Effector memory CD8-positive, alpha-beta T cell (primary cell): ENCODE measurements at places on chromosomes 2 and 18.
A peak's percentile ranks its signal among the peaks of the same experiment; 100 is the strongest.

DNA sequence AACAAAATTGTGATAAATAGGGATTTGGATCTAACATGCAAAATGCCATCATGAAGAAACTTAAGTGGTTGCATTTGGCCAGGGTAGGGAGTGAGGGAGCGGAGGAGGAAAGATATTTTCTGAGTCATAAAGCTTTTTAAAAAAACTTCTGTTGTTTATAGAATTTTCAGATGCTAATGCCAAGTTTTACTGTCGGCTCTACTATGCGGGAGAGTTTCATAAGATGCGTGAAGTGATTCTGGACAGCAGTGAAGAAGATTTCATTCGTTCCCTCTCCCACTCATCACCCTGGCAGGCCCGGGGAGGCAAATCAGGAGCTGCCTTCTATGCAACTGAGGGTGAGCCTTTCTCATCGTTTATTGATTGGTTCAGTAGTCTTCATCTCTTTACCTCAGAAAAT lies 56.0 kb upstream of the PTH2R start:
- no peak for DNase-seq

- no peak for DNase-seq
Measured at GRCh38 chr2:121869873-121870272, 114.4 kb downstream of the TSN start.

- DNase-seq, result no peak
Measured at GRCh38 chr2:239394978-239395377, 5.8 kb downstream of the HDAC4 start.

- DNase-seq, result no peak
Measured at GRCh38 chr2:186561467-186562208, 28.2 kb upstream of the ITGAV start.

DNA sequence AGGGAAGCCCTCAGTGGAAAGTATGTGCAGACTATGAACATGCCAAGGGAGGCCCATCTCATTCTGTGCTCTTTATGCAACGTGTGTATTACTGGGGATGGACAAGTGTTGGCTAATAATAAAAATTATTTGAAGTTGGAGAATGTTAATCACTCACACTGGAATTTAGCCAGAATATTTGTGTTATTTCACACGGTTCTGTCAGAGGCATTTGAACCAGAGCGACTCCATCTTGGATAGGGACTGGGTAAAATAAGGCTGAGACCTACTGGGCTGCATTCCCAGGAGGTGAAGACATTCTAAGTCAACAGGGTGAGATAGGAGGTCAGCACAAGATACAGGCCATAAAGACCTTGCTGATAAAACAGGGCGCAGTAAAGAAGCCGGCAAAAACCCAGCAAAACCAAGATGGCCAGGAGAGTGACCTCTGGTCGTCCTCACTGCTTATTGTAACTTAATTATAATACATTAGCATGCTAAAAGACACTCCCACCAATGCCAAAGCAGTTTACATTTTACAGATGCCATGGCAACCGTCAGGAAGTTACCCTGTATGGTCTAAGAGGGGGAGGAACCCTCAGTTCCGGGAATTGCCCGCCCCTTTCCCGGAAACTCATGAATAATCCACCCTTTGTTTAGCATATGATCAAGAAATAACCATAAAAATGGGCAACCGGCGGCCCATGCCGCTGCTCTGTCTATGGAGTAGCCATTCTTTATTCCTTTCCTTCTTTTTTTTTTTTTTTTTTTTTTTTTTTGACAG lies 2.6 kb upstream of the FZD5 start:
- DNase-seq, result no peak

GRCh38 chr2:213934560-213934959 lies 476.3 kb upstream of the VWC2L start:
- DNase-seq, result no peak

GRCh38 chr2:184444217-184444616 lies 154.1 kb upstream of the ZNF804A start:
- DNase-seq, result no peak

DNA sequence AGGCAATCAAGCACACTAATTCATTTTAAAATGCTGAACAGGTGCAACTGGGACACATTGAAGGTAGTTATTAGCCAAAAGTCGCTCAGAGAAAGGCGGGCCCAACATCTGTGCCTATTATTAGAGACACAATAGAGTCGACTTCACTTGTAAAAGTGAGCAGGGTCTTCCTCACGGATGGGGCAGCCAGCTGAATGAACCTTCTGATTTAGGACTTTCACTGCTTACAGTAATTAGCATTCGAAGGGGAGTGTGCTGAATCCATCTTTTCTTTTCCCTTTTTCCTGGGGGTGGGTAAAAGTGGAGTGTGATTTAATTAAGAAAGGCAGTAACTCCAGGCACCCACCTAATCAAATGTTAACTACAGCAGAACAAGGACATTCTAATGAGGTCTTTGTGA lies 677.7 kb downstream of the DCDC2C start:
- DNase-seq, result no peak

GRCh38 chr18:23828426-23828825 lies 139.2 kb downstream of the LAMA3 start:
- DNase-seq, result peak; percentile 53

DNA sequence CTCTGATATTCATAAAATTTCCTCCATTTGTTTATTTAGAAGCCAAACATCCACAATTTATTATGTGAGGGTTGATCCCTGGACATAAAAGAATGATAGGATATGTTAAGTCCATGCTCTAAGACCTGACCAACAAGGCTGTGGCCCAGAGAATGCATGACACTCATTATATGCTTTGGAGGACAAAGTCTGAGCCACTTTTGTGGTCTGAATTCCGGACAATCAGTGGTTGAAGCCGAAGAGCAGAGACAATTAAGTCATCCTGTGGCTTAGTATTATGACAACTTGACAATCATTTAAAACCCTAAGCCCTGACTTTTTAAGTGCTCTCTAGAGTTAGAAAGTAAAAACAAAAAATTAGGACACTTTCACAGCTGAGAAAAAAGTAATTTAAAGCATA lies 483.3 kb downstream of the PLCL1 start:
- DNase-seq, result no peak

DNA sequence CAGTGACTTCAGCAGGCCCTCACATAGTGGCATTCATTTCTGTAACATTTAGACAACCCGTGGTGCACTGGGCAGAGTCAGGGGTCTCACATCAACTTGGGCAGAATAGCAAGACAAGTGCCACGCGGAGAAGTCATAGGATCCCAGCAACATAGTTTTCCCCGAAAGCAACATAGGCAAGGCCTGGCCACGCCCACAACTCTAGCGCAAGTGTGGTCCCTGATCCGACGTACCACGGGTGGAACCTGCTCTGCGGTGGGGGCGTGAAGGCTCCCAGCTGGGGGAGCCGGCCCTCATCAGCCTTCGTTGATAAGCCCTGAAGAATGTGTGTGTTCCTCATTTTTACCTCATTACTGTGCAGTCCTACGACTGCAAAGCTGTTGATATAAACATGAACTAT lies 261.2 kb downstream of the EIPR1 start:
- no peak for DNase-seq

DNA sequence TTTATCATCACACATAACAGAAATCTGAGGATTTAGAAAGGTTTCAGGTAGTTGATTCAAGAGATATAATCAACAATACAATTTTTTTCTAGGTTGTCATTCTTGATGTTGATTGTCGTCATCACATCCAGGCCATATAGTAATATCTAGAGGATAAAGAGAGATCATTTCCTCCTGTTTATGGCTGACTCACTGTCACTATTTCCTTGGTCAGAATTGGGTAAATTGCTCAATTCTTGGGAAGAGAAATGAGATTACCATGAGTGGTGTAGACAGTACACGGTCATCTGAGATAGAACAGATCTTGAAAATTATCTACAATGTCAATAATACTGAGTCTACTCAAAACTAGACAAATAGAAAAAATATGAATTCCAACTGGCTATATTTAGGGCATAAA lies 78.8 kb downstream of the ZNF804A start:
- DNase-seq, result no peak

GRCh38 chr2:71544919-71545571 lies 91.7 kb downstream of the DYSF start:
- DNase-seq, result no peak

DNA sequence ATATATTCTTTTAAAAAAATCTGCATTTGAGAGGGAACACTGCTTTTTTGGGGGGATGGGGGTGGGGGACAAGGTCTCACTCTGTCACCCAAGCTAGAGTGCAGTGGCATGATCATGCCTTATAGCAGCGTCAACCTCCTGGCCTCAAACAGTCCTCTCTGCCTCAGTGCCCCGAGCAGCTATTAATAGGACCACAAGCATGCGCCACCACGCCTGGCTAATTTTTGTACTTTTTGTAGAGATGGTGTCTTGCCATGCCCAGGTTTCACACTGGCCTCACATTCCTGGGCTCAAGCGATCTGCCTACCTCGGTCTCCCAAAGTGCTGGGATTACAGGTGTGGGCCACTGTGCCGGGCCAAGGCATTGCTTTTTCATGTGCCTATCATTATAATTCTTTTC lies 154.2 kb downstream of the ATAD2B start:
- no peak for DNase-seq

- no peak for DNase-seq
Measured at GRCh38 chr2:236991874-236992273, 93.8 kb upstream of the COPS8 start.

- DNase-seq, result no peak
Measured at GRCh38 chr2:175874291-175874690, 127.8 kb downstream of the LNPK start.

DNA sequence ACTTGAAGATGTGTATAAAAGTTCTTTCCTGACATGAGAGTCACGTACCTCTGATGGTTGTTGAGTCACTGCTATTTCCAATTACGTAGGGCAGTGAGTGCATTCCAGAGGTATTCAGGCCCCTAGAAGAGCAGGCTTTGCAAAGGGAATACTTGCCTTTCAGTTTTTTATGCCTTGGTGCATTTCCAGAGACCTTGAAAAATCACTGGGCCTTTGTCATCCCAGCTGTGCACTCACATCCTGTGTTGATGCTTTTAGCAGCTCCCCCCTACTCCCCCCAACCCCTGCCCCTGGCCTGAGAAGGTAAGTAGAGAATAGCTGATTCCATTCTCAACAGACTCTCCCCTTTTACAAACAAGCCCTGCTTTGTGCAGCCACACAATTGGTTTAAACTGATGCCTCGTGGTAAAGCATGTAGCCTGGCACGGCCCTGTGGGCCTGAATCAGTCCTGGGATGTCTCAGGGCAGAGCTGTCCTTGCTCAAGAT lies 174.2 kb downstream of the PRPF40A start:
- DNase-seq, result no peak

- no peak for DNase-seq
Measured at GRCh38 chr18:53148123-53148522, 808.1 kb downstream of the DCC start.
